ENCODE measurements at places on chromosomes 5 and 9.

- DNase-seq, result no peak
Observed at GRCh38 chr9:18058564-18059442, 415.1 kb upstream of the ADAMTSL1 start.

DNA sequence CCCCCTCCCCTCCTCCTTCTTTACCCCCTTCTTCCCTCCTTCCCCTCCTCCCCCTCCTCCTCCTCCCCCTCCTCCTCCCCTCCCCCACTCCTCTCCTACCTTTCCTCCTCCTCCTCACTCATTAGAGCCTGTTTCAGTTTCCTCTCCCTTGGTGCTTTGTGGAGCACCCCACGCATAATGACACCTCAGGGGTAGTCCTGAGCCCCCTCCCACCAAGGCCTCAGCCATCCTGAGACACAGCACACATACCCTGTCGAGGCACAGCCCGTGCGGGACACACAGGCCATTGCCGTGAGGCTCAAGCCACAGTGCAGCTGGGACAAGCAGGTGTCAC, 35.4 kb downstream of the HK3 start:
- DNase-seq, result no peak

DNA sequence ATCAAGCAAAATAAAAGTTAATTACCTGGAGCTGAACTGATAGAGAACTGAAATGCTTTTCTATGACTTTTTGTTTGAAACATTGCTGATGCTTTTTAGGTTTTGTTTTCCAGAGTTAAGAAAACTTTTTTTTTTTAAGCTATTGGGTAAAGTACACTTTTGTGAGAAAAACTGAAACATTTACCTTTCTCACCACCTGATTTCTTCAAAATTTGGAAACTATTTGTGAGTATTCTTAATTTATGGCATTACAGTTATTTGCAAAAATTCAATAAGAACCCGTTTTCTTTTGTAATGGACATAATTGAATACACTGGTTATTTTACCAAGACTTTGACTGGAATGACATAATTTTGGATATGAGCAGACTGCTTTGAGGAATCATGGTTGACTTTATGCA, 6.6 kb downstream of the C9orf153 start:
- DNase-seq, result no peak

GRCh38 chr5:180126716-180127681, 55.4 kb upstream of the RNF130 start:
- DNase-seq, result no peak

GRCh38 chr9:1253064-1253979, 203.2 kb downstream of the DMRT2 start:
- no peak for DNase-seq

DNA sequence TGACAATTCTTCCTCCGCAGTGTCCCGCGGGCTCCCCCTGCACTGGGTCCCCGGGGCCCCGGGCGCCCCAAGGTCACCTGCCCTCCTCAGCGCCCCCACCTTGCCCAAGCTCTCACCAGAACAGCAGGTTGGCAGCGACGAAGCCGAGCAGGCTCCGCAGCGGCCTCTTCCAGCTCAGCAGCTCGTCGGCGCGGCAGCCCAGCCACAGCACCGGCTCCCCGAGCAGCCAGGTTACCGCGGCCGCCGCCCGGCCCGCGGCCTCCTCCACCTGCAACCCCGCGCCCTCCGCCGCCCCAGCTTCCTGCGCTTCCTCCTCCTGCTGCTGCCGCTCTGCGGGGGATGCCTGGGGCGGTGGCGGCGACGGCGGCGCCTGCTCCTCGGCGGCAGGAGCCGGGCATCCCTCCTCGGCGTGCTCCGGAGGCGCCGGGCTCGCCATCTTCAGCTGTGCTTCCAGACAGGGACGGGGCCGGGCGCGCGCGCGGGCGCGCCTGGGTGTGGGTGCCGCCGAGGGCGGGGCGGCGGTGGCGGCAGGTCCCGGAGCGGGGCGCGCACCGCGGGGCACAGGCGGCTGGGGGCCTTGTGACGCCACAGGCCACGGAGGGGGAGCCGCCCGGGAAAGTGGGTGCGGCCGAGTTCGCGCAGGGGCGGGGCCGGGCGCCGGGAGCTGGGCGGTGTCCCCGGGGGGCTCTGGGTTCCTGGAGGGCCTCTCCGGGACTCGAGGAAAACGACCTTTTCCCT, at the start of gene RETREG1:
TSS of gene RETREG1 (minus strand) at position 462 of the 738 bp plus-strand sequence. CDS start at position 436, 26 bp downstream.
- peak; percentile 65 for DNase-seq

- no peak for DNase-seq
Observed at GRCh38 chr9:75788006-75788634, 102.4 kb upstream of the PCSK5 start.
